ENCODE measurements at places on chromosomes 1 and 21.

GRCh38 chr1:168763031-168763430, 34.0 kb upstream of the DPT start:
- DNase-seq = no peak

GRCh38 chr1:30695439-30695841, 27.9 kb downstream of the MATN1 start:
- no peak for DNase-seq

GRCh38 chr1:108533351-108534083, 26.4 kb upstream of the EEIG2 start:
- no peak for DNase-seq

DNA sequence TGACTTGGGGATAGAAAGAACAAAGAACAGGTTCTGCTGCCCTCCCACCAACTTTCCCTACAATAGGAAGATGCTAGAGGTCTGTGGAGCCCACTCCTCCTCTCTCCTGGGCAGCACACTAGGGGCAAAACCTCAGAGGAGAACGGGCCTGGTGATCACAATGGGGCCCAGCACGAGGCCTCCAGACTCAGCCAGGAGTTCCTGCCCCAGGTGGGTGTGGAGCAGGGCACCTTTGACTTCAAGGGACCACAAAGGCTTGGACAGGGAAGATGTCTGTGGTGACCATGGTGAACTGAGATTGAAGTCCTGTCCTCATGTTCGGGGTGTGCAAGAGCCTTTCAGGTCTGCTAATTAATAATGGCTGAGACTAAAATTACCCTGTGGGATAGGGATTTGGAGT, 88.8 kb downstream of the LAMC2 start:
- DNase-seq = no peak

GRCh38 chr1:163410073-163410999, 88.6 kb downstream of the NUF2 start:
- DNase-seq = no peak

DNA sequence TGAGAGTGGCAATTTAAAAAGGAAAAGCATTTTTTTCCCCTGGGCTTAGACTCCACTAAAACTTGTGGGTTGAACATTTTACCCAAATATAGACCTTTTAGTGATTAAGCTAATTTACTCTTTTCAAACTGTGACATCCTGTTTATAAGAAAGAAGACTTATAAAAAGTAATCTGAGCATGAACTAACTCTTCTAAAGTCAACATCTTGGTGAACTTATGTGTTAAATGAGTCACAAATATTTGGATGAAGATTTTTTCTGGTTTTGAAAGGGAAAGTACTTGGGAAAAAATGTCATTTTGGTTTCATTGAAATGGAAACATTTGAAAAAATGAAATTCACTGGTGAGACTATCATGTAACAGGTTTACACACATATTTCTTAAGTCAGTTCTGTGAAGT, 109.8 kb downstream of the KCNK2 start:
- no peak for DNase-seq

- DNase-seq = no peak
These were observed 169.7 kb downstream of the TRIM33 start for GRCh38 chr1:114341299-114341698.

DNA sequence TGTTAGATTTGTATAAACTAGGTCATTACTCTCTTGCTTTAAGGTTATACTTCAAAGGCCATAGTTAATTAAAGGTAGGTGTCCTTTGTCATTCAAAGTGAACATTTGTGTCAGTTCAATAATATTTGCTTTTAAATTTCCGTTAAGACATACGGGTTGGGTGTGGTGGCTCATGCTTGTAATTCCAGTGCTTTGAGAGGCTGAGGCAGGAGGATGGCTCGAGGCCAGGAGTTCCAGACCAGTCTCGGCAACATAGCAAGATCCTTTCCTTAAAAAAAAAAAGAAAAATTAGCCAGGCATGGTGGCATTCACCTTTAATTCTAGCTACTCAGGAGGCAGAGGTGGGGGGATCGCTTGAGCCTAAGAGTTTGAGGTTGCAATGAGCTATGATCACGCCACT, 80.4 kb downstream of the KIF26B start:
- DNase-seq = no peak

DNA sequence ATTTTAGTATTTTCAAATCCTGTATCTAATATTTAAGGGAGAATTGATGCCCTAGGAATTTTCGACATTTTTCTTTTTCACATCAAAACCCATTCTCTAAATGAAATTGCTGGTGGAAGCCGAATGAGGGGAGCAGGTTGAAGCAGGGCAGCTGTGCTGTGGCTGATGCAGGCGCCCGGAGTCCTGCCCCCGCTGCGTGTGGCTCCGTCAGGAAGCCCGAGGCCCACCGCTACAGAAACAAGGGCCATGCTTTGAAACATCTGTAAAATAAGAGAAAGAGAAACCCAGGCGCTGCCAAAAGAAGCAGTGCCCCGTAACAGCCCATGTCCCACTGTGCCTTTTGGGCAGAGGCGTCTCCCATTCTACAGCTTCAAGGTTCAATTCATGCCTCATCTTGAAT, 41.1 kb downstream of the TENT5C start:
- no peak for DNase-seq

DNA sequence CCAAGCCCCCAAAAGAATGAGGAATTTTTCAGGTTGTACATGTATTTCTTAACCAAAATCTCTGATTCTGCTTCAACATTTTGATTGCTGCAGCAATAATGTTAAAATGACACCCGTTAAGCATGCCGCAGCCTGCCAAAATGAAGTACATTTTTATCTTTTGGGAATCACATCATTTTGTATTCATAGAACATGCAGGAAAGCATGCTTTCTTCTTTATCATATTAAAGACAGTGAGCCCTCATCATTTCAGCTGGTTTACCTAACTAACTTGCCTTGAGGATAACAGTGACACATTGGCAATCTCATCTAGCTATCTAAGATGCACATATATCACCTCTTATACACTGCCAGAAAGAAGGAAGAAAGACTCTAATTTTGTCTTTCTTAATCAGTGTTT, 299.2 kb downstream of the LTN1 start:
- no peak for DNase-seq

- DNase-seq = no peak
These were observed 55.5 kb downstream of the CASQ2 start for GRCh38 chr1:115712911-115713609.

GRCh38 chr1:43239484-43239883, 30.3 kb upstream of the TMEM125 start:
- DNase-seq = no peak

DNA sequence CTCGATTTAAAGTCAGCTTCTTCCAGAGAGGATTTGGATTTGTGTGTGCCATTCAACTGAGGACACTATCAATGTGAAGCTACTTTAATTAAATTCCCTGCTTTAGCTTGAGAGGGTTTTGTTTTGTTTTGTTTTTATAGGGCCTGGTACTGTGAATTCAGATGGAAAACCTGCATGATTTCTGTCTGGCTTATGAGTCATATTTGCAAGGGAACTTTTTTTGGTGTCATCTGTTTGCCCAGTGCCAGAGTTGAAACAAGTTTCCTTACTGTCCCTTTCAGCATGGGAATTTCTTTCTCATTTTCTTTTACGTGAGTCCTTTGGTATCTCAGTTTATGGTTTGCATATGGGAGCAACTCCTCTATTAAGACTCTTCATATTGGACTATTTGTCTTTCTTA, 194.6 kb downstream of the GREM2 start:
- no peak for DNase-seq

- peak; percentile 95 for DNase-seq
These were observed at the start of gene CSDE1 for GRCh38 chr1:114757455-114758255. Gene CSDE1 (minus strand): TSS chr1:114757984. CDS start chr1:114739890, 18,094 bp downstream.

- DNase-seq = no peak
These were observed 48.4 kb downstream of the B3GALNT2 start for GRCh38 chr1:235455823-235456222.

DNA sequence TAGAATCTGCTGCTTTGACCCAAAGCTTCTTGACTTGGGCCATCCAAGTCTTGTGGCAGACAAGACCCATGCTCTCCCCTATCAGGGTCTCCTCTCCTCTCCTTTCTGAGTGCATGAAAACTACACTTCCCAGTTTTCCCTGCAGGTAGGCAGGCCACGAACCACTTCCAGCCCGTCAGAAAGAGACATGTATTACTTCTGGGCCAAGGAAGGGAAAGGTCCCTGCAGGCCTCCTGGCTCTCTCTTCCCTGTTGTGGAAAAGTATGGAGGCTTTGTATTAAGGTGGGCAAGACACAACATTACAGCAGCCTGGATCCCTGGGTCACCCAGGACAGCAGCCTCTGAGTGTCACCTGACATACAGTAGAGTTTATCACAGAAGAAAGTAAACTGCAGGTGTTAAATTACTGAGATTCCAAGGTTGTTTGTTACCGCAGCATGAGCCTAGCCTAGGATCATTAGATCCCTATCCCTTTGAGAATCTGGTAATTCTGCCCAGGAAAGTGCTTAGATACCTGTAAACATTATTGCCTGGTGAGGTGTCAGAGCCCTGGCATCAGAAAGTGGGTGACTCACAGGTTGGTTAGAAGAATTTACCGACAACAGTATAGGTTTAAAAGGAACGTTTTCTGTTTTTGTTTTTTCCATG, 717.3 kb downstream of the MATN1 start:
- no peak for DNase-seq

- no peak for DNase-seq
These were observed 3.1 kb downstream of the AGO1 start for GRCh38 chr1:35885961-35886558.

- no peak for DNase-seq
These were observed 138.6 kb upstream of the B3GALT2 start for GRCh38 chr1:193325042-193325441.

DNA sequence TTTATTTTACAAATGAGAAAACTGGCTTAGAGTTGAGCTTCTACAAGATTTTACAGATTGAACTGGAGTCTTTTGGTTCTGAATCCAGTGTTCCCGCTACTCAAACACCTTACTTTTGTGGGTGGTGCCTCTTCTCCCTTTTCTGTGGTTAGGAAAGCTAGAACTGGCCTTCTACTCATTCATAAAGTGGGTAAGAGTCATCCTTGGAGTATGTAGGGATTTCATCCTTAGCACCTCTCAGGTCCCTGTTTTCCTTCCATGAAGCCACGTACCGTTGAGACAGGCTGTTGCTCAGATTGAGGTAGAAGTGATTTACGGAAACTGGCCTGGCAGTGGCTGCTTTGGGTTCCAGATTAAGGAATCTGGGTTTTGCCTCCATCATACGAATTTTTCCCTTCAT, 35.8 kb downstream of the WNT4 start:
- no peak for DNase-seq

- DNase-seq = no peak
These were observed 7.3 kb upstream of the SEC16B start for GRCh38 chr1:177977141-177977540.

GRCh38 chr1:205528887-205529825, 24.7 kb downstream of the CDK18 start:
- peak; percentile 83 for DNase-seq

GRCh38 chr1:165444897-165445370, at the start of gene RXRG:
Gene RXRG (minus strand): TSS chr1:165445126. CDS start chr1:165444893, 233 bp downstream.
- no peak for DNase-seq

DNA sequence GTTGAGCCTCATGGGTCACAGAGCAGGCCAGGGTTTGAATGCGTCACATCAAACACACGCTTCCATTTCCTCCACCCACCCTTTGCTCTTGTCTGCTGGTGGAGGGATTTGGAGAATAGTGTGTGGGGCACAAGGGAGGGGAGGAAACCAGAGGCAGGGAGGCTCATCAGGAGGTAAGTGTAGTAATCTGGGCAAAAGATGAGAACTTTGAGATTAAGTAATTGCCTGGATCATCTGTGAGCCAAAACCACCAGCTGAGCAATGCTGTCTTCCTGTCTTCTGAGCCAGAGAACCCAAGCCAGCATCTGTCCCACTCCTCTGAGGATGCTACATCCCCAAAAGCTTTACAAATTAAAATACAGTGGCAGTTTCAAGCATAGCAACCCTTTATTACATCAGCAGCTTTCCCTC, 45.2 kb downstream of the C8B start:
- DNase-seq = no peak

DNA sequence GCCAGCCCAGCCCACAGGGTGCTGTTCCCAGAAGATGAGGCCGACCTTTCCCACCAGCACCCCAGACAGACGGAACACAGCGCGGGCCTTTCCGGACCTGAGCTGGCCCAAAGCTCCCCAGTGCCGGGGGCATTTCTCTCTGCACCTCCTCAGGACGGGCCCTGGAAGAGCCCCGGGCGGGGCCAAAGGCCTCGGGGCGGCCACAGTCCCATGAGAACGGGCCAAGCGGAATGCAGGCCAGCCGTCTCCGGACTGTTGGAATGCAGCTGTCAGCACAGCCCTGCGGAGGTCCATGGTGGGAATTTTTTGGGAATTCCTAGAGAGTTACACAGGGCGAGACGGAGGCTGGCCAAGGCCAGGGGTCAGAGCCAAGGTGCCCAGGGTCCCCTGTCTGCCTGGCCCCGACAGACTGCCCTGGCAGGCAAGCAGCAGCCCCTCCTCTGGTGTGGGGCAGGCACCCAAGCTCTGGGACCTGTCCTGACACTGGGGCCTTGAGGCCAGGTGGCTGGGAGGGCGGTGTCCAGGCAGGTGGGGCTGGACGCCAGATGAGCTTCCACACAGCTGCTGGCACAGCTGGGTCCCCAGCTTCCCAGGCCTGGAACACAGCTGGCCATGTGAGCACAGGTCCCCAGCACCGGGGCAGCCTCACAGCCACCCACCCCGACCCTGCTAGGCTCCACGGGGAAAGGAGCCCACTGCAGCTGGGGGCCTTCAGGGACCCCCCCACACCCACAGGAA, 63.0 kb downstream of the MEGF6 start:
- no peak for DNase-seq
